ENCODE measurements at places on chromosomes 6 and 20.

DNA sequence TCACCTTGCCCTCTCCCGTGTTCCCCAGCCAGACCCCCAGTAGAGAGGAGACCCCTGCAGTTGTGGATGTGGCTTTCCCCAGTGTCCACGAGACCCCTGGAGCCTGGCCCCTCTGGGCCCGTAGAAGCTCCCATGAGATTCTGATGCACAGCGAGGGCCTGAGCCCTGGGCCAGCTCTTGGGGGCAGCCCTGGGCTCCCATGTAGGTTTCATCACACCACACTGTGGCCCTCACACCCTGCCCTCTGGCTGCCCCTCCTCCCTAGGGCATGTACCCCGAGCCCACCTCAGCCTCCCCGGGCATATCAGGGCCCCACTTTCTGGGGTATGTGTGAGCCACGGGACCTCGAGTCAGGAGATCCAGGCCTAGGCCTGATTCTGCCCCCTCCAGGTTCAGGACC is 7.0 kb upstream of the CHRNA4 start:
- no peak for DNase-seq

DNA sequence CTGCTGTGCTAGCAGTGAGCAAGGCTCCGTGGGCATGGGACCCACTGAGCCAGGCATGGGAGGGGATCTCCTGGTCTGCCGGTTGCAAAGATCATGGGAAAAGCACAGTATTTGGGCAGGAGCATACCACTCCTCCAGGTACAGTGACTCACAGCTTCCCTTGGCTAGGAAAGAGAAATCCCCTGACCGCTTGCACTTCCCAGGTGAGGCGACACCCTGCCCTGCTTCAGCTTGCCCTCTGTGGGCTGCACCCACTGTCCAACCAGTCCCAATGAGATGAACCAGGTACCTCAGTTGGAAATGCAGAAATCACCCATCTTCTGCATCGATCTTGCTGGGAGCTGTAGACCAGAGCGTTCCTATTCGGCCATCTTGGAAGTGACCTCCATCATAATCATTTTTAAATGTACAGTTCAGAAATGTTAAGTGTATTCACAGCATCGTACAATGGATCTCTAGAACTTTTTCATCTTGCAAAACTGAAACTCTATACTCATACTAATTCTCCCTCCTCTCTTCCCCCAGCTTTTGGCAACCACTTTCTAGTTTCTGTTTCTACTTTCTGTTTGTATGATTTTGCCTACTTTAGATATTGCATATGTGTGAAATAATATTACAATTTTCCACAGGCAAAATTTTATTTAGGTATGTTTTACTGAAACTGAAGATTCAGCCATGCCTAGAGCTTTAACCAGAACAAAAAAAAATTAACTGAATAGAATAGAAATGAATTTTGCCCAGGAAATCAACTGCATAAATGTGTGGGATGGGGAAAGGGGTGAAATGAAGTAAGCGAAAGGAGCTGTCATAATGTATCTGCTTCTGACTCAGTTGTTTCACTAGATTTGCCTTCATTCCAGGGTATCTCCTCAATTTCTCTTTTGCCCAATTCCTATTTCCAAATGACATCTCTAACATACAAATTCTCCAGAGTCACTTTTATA is 100.0 kb downstream of the RWDD2A start:
- DNase-seq, result no peak

DNA sequence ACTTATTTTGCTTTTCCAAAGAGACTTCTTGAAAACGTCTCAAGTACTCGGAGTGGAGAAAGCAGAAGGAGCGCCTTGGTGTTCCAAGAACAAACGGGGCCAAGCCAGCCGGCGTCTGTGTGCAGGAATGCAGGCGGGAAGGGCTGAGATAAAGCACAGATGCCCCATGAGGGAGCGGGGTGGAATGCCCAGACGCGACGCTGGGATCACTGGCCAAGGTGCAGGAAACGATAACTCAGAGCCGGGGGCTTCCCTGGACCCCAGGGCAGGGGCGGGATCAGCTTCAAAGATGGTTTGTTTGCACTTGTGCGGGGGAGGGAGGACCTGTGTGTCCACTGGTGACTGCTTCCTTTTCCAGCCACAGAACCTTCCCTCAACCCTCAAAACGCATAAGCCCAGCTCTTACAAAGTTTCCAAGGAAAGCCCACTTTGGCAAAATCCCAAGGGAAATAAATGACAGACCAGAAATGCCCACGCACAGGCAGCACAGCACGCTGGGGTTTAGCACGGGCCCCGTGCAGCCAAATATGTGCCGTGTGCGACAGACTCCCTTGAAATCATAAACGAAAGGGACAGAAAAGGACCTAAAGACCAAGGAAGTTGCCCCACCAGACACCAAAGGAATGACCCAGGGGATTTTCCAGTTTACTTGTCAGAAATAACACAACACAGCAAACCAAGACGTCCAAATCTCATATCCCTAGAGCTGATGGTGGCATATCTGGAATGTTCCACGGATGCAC is 113.9 kb downstream of the NFATC2 start:
- peak; percentile 77 for DNase-seq

DNA sequence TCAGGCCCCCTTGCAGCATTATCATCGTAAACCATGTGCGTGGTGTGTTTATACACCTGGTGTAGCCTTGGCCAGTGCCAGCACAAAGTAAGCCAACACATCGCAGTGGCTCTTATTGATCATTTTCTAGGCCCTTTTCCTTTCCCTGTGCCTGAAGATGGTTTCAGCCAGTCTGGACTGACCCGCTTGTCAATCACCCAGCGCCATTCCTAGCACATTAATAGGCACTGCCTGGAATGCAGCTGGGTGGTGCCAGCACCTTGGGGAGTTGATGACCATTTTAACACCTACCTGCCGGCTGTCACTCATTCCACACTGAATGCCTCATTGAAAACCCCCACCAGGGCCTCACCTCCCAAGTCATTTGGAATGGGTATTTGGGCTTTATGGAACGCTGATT is 4.9 kb upstream of the UQCC2 start:
- no peak for DNase-seq

DNA sequence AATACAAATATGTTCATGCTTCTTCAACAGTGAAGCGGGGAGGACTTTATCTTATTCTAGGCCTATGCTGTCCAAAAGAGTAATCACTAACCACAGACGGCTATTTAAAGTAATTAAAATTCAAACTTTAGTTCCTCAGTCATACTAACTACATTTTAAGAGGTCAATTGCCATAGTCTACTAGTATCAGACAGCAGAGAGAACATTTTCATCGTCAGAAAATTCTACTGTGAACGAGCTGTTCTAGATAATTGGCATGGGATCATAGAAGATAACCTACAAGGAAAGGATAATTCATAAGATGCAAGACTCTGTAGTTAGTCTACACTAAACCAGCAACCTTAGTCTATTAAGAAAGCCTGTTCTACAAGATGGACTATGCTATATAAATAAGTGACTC is 44.4 kb downstream of the PRKN start:
- no peak for DNase-seq

DNA sequence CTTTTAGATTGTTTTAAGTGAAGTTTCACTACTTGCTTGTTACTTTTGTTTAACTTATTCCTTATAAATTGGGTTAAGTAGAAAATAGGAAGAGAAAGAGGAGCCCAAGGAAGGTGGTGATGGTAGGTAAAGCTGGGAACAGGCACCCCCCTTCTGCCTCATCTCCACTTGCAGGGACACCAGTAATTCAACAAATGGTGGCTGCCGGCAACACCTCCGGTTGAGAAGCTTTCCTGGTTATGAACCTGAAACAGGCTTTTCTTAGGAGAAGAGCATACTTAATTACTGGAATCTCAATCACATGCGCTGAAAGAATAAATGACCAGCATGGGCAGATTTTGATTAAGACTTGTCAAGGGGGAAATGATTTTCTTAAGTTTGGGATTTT is 158.9 kb upstream of the ZNF217 start:
- no peak for DNase-seq

DNA sequence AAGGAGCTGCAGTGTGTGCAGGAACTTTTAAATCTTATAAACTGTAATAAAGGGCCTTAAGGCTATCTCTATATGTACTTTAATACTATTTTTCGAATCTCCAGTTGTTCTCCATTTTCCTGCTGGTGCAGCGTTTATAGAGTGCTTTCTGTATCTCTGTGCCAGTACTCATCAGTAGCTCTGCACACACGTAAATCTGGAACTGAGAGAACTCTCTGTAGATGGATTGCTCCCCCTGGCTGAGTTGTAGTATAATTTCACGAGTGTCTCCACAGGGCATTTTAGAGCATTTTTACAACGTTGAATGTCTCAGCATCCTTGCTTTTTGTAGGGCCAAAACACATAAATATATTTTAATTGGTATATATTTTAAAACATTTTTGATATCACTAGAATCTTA is 256.5 kb downstream of the TRDN start:
- peak; percentile 26 for DNase-seq

- DNase-seq, result peak; percentile 88
These were observed 52.9 kb upstream of the SLC22A16 start for GRCh38 chr6:110529355-110529754.

GRCh38 chr6:129120856-129121638 is 238.1 kb downstream of the LAMA2 start:
- DNase-seq, result no peak

DNA sequence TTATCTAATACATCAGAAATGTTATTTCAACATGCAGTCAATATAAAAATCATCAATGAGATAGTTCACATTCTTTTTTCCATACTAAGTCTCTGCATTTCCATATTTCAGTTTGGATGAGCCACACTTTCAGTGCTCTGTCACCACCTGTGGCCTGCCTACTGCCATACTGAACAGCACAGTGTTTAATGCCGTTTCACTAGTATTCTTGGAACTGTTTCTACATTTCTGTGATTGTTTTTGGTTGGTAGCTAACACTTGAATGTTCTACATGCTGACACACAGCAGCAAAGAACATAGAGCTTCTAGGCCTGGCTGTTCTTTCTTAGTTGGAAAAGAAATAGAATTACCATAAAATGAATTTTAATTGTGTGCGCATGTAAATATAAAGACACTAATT is 61.4 kb upstream of the KIF25 start:
- no peak for DNase-seq

- DNase-seq, result peak; percentile 57
These were observed 556 bp upstream of the MROH8 start for GRCh38 chr20:37179683-37180524.

GRCh38 chr6:134549854-134550253 is 231.9 kb upstream of the SGK1 start:
- no peak for DNase-seq

DNA sequence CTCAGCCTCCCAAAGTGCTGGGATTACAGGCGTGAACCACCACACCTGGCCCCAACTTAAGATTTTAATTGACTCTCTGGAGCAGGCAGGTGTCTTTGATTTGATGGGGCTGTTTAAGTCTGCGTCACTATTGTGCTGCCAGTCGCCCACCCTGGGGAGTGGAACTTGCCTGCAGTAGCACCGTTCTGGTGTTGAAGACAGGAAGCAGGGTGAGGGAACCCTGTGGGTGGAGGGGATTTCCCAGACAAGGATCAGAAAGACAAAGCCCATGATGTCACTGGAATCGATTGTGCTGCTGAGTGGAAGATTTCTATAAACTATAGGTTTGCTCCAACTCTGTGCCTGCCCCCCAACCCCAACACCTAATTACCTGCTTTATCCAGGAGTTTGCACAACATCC is 11.0 kb downstream of the ALDH8A1 start:
- no peak for DNase-seq

- DNase-seq, result peak; percentile 47
These were observed 23.1 kb downstream of the GNAS start for GRCh38 chr20:58875541-58876134.

DNA sequence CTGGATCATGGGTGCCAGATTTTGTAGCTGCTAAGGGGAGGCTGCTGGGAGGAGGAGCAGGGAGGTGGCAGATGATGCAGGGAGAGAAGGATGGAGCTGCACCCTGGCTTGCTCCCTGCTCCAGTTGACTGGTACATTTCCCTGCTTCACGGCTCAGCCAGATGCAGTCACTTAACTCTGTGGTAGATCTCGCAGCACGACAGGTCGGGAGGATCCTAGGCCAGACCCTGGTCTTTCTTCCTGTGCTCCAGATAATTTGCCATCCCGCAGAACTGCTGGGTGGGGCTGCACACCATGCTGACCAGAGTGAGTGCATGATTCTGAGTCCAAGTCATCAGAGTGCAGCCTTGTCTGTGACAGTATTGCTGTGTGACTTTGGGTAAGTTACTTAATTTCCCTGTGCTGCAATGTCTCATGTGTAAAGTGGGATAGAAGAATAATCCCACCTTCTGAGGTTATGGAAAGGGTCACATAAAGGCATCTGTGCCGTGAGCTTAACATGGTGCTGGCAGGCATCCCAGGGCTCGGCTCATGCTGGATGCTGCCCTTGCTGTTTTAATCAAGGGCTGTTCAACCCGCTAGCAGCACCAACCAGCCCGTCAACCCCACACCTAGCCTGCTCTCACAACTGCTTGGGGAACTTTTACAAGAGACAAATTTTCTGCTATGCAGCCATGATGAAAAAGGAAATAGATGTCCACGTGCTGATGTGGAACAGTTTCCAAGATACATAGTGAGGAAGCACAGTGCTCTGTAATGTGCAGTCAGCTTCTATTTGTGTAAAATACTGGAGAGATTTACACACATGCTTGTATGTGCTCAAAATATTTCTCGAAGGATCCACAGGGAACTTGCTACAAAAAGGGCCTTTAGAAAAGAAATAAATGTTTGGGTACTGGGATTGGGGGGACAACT is 257.9 kb downstream of the CDH26 start:
- DNase-seq, result no peak

- DNase-seq, result no peak
These were observed at the start of gene BPIFB2 for GRCh38 chr20:33007376-33008335. Gene BPIFB2, plus strand, starts transcription at chr20:33007704. Its CDS starts 871 bp downstream, at chr20:33008575.

- DNase-seq, result no peak
These were observed 3.7 kb downstream of the PHACTR1 start for GRCh38 chr6:12720310-12720709.

DNA sequence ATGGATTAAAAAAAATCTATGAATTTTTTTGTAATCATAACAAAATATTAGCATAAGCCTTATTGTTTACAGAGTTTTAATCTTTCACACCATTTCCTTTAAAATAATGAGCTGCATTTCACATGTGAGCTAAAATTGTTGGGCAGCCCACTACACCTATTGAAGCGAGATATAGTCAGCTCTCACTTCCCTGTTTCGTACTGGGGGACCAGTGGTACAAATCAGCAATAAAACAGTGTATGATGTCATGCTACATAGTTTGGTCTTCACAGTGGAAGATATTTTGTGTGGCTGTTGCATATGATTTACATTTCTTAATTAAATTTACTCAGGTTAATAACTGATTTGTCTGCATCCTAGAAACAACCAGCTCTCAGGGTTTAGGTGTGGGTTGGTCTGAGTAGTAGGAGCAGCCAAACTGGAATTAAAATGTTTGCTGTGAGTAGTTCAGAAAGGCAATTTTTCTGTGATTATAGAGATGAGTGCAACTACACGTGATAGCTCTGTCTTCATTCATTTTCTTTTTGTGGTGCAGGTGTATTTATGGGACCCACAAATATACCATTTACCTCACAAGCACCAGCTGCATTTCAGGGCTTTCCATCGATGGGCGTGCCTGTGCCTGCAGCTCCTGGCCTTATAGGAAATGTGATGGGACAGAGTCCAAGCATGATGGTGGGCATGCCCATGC is 99.3 kb downstream of the B3GAT2 start:
- no peak for DNase-seq
